NCI-H748 treated with DMSO at 0.1 percent for 48 hours (cell line): ENCODE measurements at places on chromosomes 7 and 10.

DNA sequence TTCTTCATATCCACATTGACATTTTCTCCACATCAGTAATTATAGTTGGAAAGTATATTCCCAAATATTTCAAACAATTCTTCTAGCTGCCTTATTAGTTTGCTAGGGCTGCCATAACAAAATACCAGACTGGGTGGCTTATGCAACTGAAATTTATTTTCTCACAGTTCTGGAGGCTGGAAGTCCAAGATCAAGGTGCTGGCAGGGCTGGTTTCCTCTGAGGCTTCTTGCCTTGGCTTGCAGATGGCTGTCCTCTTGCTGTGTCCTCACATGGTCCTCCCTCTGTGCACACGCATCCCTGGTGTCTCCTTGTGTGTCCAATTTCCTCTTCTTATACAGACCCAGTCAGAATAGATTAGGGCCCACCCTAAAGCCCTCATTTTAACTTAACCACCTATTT, 34.5 kb downstream of the DOCK4 start:
- no peak for DNase-seq

DNA sequence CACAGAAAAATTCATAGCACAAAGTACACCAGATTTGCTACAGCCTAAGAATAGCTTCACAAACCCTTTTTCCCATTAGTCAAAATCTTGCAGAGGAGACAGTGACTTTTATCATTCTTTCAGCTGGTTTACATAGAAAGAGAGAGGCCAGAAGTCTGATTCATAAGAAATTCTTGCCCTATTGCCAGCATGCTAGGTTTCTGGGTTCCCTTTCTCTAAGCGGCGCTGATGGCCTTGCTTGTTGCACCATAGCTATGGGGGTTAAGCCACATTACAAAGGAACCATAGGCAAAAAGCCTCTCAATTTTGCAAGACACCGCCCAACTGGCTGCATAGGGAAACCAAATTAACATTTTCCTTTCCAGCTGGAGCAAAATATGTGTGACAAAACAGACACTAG, 87.4 kb downstream of the ZNF467 start:
- no peak for DNase-seq

- DNase-seq = no peak
Observed at GRCh38 chr10:94493463-94493862, 52.1 kb upstream of the HELLS start.

DNA sequence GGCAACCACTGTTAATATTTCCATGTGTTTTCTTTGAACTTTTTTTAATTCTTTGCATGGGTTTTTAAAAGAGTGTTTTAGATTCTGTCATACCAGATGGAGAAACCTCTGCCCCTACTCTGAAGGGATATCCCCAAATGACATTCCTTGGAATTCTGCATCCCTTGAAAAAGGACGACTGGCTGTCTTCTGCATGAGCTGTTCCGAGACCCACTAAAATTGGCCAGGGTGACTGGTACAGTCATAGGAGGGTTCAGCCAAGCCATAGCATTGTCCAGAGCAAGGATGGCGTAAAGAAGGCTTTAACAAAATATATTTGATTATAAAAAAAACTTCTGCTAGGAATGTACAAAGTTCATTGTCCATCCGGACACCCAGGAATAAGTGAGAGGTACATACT, 952.9 kb downstream of the NRG3 start:
- DNase-seq = no peak

DNA sequence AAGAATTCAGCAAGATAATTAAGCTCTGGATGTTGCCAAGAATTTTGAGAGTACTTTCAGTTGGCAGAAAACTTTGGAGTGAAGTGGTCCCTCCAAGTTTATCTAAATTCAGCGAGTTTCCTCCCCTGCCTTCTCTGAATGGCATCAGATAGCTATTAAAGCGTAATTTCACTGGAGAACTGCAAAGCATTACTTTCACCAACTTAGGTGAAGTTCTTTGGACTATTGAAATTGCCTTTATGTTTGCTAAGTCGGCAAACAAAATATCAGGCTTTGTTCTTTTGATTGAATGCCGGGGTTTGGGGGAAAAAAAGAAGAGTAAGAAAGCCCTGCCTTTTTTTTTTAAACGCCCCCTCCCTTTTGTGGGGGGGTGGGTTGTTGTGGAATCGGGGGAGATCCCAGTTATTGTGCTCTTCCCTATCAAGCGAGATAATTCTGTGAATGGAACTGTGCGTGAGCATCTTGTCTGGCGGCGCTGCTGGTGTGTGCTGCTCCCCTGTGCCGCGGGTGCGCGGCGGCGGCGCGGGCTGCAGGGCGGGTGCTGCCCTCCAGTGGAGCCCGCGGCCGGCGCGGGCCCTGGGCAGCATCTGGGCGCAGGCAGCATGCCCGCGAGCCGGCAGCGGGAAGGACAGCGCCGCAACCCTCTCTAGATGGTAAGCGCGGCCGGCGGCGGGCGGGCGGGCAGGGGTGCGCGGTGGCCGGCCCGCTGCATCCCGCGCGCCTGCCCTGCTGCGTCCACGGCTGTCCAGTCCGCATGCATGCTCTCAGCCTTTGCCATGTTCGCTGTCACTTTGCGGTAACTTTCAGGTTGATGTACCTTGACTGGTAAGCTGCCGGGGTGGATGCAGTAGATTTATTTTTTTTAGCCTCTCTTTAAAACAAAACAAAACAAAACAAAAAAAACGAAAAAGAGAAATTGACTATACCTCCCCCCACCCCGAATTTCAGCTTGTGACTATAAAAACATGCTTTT, 176.5 kb downstream of the TCF7L2 start:
- peak; percentile 31 for DNase-seq

- DNase-seq = no peak
Observed at GRCh38 chr7:75984130-75985008, 10.0 kb downstream of the TMEM120A start.

GRCh38 chr7:47601119-47601880, 19.4 kb upstream of the TNS3 start:
- no peak for DNase-seq

DNA sequence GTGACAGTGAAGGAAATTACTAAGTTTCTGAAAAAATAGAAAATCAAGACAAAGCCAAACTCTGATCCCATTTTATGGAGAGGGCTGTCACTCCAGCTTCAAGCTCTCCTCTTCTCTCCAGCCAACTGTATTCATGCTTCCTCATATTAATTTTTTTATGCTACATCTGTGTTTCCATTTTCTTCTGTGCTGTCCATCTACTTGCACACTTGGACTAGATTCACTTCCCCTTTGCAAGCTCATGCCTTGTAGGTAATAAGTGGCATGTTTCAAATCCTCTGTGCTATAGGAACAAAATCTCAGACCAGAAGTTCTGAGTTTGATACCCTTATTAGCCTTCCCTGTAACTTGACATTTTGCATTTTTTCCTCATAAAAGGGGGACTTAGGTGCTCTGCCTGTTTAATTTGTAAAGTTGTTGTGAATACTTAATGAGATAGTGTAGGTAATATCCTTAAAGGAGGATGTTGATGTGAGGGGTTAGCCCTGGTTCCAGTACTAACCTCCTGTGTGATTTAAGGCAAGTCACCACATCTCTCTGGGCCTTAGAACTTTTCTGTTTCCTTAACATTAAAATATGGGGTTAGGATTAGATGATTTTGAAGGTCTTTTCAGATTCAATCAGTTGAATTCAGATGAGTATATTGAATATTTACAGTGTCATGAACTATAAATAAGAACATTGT, 358.8 kb downstream of the BBS9 start:
- DNase-seq = no peak

GRCh38 chr7:66307591-66308215, 102.6 kb downstream of the TPST1 start:
- no peak for DNase-seq

DNA sequence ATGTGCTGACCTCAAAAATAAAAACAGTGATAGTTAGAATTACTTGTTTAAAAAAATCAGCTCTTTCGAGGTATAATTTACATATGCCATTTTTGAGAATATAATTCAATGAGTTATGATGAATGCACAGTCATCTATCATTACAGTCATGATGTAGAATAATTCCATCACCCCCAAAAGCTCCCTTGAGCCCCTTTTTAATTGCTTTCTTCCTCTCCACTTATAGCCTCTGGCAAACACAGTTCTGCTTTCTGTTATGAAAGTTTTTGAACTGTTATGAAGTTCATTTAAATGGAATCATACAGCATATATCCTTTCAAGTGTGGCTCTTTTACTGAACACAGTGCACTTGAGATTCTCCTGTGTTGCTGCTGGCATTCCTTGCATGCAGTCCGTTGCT, 41.4 kb downstream of the PRTFDC1 start:
- DNase-seq = no peak

DNA sequence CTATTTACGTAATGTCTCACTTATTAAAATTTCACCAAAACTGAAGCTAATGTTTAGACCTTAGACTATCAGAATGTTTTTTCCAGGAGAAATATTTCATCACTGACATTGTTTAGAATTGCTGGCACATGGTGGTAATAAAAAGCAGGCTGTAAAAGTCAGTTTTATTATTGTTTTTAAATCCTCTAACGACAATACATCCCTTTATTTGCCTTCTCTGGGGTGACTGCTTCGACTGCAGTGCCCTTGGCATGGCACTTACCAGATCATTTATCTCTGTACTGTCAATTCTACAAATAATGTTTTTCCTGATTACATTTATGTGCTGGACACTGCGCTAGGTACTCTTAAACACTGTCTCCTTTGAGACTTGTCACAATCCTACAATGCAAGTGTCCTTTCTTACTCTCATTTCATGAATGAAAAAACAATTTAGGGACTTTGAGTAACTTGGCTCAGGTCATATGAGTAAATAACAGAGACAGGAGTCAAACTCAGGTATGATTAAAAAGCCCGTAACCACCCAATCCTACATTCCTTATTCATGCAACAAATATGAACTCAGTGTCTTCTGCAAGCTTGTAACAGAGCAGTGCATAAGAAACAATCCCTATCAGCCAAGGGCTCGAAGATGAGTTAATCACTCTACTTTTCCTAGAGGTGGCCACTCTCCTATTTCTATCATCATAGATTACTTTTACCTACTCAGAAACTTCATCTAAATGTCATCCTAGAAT, 5.6 kb upstream of the ING3 start:
- DNase-seq = no peak

DNA sequence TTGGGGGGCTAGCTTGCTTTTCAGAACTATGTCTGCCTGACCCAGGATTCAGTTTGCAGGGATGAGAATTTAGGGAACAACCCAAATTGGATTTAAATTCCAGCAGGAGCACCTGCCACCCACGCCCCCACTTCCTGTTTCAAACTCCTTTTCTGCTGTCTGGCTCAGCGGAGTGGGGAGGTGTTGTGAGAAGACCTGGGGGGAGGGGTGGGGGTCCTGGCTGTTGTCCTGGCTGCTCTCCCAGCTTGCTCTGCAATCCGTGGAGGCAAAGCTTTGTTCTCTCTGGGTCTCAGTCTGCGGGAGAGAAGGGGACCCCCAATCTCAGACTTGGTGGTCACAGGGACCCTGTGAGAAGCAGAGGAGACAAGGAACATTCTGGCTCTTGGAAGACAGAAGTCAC, 799 bp downstream of the KCNK18 start:
- no peak for DNase-seq

GRCh38 chr10:31936933-31937332, 8.3 kb upstream of the ARHGAP12 start:
- no peak for DNase-seq

DNA sequence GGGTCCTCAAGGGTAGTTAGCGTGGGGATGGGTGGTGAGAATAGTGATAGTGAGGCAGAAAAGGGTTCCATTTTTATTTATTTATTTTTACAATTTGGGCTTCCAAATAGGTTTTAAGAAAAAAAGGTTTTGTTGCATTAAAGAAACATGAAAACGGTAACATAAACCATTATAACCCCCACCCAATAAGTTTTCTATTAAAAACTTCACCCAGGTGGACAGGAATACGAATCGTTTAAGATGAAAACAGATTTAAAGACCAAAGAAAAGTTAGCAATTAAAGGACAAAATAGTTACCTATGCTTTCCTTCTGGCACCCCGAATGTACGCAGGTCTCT, 78.7 kb downstream of the ZFAND4 start:
- DNase-seq = no peak

DNA sequence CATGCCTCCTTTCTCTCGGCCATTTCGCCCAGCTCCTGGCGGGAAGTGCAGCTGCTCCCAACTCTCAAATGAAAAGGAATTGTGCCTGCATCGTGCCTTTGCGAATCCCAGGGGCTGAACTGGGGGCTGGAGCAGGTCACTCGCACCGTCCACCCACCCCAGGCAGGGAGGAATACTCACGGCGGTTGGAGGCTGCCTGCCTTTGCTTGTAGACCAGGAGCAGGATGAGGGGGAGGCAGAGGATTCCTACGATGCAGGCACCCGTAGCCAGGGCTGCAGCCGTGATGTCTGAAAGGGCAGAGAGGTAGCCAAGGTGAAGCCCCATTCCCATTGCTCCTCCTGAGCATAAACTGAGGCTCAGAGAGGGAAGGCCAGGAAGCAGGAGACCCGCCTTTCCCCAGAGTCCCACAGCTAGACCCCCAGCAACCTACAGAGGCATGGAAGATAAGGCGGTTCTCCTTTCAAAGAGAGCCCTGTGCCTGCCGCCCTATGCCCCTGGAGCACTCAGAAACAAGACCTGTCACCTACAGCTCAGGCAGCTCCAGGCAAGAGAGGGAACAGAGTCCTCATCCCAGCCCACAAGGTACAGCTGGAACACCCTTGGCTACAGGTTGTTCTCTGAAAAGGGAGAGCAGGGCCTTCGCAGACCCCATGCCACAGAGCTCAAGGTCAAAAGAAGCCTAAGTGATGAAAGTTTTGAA, 18.0 kb downstream of the VSIR start:
- DNase-seq = no peak

DNA sequence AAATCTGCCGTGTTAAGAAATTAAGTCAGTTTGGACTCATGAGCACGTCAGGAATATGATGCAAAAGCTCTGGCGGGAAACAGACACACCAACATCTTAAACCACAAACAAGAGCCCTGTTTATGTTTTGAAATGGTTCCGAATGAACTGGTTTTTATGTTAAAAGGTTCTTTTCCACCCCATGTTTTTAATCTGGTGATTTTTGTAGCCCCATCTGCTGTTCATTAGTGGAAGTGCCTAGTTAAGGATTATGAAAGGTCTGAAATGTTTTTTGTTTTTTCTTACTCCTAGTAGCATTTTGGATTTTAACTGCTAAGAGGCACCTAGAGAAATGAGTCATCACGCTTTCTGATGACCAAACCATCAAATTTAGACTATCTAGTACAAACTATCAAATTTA, 404.1 kb upstream of the MKI67 start:
- DNase-seq = no peak

- DNase-seq = no peak
Observed at GRCh38 chr7:104838537-104839299, 175.3 kb upstream of the KMT2E start.

- DNase-seq = no peak
Observed at GRCh38 chr10:1172256-1172984, 116.2 kb downstream of the WDR37 start.

GRCh38 chr7:117212969-117213877, 109.6 kb downstream of the WNT2 start:
- DNase-seq = peak; percentile 31

- no peak for DNase-seq
Observed at GRCh38 chr10:86506499-86506898, 15.1 kb downstream of the WAPL start.
